ENCODE measurements at places on chromosomes 16 and 17.

DNA sequence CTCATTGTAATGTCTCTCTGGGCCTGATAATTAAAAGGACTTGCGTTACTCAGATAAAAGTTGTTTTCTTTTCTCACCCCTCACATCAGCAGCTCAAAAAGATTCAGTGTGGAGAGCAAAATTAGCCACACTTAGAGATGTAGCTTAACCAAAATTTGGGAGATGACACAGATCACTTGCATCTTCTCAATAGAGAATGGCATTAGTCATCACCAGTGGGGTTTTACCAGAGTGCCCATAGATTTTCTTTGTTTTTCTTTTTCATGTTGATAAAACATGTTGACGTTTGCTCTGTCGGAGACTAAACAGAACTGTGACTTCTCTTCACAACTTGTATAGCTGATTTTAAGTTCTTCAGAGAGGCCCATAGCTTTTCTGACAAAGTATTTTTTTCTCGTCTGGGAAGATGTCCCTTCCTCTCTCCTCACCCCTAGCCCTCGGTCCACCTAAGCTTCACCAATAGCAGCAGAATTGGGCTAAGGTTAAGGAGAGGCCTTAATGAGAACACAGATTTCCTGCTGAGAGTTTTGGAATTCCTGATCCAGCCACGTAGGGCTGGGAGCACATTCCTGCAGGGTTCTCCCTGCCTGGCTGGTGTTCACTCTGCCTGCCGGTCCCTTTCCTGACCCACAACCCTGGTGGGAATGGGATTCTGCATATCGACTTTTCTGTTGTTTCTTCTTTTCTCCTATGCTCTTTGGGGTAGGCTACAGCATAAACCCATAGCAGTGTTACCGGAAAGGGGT lies 92.6 kb downstream of the CACNG3 start:
- DNase-seq, result peak; percentile 22

DNA sequence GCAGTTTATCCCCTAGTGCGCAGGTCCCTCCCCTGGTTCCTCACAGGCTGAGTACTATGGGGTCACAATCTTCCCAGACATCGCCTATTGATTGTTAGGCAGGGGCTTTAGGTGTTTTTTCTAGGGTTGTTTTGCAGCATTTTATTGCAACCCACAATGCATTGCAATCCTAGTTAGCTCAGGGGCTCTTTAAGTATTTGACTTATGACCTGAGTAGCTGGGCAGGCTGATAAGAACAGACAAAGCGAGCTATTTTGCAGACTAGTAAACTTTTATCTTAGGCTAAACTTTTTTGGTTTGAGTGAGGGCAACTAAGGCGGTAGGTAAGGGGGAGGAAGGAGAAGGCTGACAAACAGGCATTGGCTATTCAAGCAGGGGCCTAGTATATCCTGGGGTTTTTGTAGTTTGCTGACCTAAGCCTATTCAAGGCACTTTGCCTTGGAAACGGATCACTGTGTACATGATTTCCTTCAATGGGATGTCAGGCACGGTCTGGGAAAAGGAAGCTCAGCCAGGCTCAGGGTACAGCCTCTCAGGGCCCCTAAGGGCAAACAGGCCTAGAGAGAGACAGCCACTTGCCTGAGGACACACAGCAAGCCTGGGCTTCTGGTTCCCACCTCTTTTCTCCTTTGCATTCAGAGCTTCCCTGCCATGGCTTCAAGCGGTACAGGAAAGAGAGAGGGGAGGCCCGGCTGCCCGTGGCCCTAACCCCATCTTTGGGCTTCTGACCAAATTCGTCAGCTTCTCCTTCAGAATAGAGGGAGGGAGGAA lies 6.4 kb downstream of the DRC7 start:
- peak; percentile 87 for DNase-seq

GRCh38 chr16:80725566-80726162 lies 78.7 kb downstream of the CDYL2 start:
- DNase-seq, result peak; percentile 82

DNA sequence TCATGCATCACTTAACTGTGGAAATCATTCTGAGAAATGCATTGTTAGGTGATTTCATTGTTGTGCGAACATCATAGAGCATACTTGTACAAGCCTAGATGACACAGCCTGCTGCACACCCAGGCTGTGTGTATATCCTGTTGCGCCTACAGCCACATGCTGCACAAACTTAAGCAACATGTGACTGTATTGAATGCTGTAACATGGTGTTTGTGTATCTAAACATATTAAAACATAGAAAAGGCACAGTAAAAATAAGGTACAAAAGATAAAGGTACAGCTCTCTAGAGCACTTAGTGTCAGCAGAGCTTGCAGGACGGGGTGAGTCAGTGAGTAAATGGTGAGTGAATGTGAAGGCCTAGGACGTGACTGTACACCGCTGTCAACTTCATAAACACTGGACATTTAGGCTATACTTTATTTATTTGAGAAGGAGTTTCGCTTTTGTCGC lies 11.9 kb downstream of the FOXK2 start:
- DNase-seq, result peak; percentile 37

- DNase-seq, result no peak
Measured at GRCh38 chr16:74926805-74927204, 58.1 kb downstream of the WDR59 start.

DNA sequence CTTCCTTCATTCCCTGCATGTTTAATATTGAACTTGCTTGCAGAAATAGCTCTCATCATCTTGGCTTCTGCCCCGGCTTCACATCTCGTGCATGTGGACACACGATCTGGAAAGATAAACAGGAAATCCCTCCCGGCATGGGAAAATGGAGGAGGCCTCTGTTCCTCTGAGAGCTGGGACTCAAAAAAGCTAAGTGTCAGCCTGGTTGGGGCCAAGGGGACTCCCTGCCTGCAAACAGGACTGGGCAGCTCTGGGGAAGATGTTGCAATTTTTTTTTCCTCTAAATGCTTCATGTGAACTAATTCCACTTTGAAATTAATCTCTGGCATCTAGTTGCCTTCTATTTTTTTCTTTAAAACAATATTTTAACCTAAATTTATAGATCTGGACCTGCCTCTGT lies 24.8 kb downstream of the ITPRIPL2 start:
- peak; percentile 47 for DNase-seq

- no peak for DNase-seq
Measured at GRCh38 chr17:57536789-57537523, 208.1 kb downstream of the CCDC182 start.

DNA sequence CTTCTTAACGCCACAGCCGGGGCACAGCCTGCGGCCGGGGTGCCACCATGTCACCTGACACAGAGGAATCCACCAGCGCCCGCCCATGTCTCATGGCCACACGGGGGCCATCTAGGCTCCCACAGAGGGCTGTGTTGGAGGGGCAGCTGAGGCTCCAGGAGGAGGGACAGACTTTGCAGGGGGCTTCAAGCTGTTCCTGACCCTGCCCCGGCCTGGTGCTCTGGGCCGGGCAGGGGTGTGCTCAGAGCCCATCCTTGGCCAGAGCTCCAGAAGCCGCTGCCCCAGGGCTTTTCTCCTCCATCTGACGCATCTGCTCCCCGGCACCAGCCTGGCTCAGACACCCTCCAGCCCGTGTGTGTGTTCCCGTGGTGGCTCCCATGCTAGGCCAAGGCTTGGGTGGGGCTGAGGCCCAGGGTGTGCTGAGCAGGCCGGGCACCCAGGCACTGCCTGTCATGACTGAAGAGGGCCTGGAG lies 7.8 kb upstream of the SLC38A10 start:
- no peak for DNase-seq

DNA sequence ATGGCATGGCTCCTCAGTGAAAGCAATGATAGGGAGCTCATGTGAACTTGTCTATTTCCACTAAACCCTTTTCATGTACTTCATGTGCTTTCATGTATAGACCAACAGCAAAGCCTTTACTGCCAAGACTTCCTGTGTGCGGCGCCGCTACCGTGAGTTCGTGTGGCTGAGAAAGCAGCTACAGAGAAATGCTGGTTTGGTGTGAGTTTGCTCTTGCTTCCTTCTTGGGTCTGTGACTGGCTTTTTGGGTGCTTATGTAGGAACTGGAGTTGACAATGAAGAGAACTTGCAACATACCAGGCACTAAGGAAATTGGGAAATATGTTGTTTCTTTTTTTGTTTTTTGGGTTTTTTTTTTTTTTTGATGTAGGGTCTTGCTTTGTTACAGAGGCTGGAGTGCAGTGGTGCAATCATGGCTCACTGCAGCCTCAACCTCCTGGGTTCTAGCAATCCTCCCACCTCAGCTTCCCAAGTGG lies 5.7 kb downstream of the SNX11 start:
- no peak for DNase-seq

DNA sequence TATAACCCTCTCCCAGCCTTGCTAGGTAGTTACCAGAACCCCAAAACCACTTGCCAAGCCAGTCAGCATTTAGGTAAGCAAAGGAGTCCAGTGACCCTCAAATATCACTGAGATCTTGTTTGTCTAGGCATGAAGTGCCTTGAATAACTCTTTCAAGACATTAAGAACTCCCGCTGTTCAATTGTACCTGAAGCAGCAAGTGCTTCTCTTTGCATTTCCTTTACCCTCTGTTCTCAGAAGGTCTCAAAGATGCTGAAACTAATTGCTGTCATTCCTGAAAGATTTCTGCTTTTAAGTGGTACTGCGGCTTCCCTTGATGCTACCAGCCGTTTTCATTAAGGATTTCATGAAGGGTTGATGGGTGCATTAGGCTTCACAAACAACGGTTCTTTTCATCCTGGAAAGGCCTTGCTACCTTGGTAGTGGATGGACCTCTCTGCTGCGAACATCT lies 142.7 kb downstream of the PITPNC1 start:
- no peak for DNase-seq

DNA sequence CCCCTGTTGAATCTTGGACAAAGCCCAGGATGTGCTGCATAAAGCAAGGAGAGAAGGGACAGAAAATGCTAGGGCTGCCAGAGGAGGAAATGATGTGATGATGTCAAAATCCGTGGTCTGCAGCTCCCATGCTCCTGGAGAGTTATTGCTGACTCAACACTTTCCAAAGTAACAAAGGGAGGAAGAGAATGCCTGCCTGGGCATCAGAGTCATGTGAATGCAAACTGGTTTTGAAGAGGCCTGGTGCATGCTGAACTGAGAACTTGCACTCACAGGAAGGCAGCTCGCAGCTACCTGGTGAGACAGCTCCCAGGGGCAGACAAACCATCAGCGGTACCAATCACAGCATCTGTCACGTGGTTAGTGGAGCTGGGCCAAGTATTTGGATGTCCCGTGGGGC lies 2.8 kb downstream of the MARVELD3 start:
- no peak for DNase-seq

DNA sequence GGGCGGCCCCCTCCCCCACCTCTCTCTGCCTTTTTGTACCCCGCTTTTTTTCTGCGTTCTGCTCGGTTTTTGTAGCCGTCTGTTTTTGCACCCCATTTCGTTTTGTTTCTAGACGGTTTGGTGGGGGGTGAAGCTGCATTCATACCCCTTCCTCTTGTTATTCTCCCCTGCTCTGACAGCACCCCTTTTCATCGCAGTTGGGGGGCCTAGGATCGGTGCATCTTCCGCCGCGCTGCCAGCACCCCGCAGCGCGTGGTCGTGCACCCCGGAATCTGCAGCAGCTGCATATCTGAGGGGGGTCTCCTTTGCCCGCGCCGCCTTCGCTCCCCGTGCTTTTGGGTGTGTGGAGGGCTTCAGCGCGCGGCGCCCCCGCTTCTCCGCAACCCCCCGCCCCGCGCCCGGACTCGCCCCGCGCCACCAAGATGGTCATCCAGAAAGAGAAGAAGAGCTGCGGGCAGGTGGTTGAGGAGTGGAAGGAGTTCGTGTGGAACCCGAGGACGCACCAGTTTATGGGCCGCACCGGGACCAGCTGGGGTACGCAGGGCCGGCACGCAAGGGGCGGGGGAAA lies 455 bp downstream of the ATP1B2 start:
- DNase-seq, result no peak

GRCh38 chr17:7841396-7841914 lies 7.4 kb downstream of the KDM6B start:
- DNase-seq, result peak; percentile 87

DNA sequence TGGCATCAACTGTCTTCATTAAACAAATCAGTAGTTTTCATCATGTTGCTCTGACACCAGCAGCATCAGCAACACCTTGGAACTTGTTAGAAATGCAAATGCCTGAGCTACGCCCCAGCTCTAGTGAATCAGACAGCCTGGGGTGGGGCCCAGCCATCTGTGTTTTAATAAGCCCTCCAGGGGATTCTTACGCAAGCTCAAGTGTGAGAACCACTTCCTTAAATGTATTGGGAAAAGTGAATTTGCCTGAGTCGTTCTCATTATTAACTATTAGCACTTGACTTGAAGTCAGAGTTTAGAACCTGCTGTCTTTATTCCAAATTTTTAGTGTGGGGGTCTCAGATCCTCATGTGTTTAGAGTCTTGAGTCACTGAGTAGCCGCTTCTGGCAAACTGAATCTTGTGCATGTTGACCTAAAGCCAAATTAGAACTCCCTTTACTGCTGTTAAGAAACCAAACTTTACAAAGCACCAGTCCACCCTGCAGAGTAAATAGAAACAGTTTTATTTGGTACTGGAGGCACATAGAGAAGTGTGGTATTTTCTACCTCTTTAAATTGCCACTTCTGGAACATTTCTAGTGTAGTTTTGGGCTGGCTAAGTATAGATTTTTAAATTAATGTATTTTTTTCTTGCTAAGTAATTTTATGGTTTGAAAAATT lies 137.4 kb upstream of the COX10 start:
- peak; percentile 73 for DNase-seq

GRCh38 chr16:21638573-21638975 lies 13.8 kb downstream of the IGSF6 start:
- DNase-seq, result no peak

DNA sequence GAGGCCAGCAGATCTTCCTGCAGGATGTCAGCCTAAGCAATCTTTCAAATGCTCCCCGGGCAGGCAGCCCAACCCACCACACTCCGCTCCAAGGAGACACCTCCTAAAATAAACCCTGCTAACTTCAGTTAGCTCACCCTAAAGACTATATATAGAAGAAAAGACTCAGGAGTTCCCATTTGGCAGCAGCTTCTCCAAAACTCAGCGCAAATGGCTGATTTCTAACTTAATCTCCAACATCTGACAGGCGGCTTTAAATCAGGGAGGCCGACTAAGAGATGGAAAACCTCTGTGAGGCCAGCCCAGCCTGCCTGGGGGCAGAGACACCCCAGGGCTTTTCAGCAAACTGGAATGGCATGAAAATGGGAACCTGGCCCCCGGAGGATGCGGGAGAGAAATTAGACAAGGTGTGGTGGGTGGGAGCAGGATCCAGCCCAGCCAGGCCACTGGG lies 91.6 kb downstream of the XYLT1 start:
- DNase-seq, result peak; percentile 51
